GM12891 (cell line): ENCODE measurements at places on chromosomes 2 and 18.

DNA sequence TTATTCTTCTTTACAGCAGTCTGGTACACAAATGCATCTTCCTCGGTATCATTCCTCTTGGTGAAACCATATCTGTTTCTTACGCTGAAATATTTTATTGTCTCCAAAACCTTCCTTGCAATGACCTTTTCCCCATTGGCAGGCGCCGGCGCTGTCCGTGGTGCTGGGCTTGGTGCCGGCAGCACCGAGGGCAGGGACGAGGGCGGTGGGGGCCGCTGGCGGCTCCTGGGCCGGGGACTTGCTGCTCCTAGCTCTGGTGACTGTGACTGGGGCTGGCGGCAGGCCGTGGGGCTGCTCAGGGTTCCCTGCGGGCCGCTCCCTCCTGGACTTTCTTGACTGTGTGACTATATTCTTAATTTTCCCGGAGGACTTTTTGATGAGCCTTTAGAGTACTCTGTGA is 72.5 kb downstream of the GPR39 start:
- DNase-seq, result no peak

- no peak for DNase-seq
These were observed 103.8 kb upstream of the COPS8 start for GRCh38 chr2:236981701-236982485.

DNA sequence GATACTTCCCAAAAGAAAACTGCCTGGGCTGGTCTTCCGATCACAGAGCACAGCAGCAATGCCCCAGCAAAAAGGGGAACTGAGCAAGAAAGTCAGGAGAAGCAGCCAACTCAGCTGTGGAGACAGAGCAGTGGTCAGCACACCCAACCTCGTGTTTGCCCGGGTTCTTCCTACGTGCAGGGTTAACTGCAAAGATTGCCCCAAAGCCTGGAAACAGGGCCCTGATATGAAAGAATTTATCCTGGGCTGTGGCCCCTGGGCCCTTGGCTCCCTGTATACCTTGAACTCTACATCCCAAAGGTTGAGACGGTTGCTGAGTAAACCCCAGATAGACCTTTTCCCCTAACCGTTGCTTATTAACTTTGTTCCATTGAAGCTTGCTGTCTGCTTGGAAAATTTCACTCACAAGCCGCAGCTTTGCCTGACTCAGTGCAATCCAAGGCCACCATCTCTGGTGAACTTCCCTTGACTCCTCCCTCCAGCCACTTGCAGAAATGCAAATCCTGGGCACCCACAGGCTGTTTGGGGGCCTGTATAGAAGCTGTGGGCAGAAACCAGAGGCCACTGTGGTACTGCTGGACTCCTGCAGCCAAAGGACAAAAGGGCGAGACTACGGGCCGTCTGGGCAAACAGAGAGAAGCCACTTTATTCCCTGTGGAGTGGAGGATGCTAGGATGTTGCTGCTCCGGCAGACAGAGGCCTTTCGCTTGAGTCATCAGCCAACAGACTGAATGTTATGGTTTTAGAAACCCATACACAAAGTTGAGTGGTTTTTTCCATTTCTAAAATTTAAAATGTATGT is 18.2 kb downstream of the NRP2 start:
- no peak for DNase-seq

- DNase-seq, result no peak
These were observed 47.6 kb upstream of the GPC1 start for GRCh38 chr2:240387669-240388358.

DNA sequence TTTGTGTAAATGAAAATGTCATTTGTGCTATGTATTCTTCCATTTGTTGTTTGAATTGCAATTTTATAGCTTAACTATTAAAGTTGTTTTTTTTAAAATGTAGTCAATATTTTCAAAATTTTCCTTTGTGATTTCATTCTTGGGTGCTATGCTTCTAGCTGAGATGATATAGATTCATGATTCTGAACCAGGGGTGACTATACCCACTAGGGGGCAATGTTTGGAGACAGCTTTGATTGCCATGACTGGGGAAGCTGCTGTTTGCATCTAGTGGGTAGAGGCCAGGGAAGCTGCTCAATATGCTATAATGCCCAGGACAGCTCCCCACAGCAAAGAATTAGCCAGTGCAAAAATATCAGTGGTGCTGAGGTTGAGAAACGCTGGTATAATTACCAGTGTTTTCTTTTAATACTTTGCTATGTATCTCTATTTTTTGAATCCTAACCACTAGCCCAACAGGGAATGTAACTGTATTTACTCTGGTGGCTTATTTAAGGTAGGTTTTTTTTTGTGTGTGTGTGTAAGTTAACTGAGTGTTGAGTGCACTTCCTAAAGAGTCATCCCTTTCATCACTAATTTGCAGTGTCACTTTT is 99.7 kb downstream of the MEP1B start:
- peak; percentile 22 for DNase-seq

DNA sequence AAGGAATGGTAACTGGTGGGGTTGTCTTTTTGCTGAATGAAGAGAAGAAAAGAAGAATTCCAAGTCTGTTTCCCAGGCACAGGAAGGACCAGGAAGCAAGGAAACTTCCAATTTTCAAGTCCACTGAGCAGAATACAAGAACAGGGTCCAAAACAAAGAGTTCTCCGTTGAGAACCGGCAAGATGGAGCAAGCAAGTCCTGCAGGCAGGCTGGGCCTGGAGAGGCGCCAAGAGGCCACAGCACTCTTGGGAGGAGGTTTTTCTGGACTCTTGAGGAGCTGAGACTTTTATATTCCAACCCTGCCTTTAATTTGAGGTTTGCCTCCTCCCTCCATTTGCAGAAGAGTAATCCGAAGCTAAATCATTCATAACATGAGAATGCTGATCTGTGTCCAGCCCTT is 224.5 kb downstream of the IKZF2 start:
- no peak for DNase-seq

DNA sequence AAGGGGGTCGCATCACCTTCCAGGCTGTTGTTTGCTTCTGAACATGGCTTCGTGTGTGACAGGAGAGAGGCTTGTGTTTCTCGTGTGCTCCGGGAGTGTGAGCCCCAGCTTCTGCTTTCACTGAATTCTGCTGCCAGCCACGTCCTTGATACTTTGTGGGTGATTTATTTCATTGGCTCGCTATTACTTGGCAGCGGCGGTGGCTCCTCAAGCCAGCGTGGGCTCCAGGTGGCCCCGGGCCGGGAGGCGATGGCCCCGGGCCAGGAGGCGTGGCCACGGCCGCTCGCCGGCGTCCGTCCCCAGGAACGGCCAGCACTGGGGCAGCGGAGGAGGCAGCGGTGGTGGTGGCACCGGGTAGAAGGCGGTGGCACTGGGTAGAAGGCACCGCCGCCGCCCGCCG is 63.1 kb downstream of the NAPG start:
- DNase-seq, result no peak

DNA sequence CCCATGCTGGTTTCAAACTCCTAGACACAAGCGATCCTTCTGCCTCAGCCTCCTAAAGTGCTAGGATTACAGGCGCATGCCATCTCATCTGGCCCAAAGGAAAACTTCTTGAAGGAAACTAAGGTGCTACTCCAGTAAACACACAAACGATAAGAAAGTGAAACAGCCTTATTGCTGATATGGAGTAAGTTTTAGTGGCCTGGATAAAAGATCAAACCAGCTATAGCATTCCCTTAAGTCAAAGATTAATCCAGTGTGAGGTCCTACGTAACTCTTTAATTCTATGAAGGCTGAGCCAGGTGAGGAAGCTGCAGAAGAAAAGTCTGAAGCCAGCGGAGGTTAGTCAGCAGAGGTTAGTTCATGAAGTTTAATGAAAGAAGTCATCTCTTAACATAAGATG is 40.8 kb upstream of the POTEE start:
- no peak for DNase-seq

DNA sequence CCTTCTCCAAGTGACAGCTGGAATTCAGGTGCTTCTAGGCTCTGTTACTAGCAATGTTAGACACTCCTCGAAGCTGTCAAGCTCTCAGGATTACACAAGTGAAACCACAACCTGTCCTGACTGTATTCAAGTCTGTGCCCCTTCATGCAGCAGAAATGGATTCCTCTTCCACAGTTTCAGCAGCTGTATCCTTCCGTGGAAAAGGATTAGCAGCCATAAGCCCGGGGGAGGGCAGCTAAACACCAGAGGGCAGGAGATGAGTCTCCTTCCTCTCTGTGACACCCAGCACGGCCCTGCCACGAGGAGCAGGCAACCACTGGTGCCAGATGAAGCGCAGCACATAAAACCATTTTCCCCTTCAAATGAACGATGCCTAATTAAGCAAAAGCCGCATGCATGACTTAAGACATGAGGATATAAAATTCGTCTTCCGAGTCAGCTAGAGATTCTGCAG is 1.2 kb downstream of the ST3GAL5 start:
- peak; percentile 19 for DNase-seq

DNA sequence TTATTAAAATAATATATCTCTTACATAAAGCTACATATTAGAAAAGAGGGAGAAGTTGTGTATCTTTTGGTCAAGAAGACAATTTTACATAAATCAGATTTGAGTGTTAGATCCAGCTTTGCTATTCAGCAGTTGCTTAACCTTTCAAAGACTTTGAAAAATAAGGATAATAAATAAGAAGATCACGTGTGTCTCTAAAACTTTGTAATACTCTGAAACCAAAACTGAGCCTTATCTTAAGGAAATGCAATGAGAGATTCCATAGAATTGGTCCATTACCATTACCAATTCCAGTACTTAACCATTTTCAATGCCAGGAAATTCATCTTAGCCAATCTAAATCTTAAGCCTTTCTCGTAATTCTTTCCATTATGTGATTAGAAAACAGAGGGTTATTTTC is 89.2 kb upstream of the COL5A2 start:
- no peak for DNase-seq

DNA sequence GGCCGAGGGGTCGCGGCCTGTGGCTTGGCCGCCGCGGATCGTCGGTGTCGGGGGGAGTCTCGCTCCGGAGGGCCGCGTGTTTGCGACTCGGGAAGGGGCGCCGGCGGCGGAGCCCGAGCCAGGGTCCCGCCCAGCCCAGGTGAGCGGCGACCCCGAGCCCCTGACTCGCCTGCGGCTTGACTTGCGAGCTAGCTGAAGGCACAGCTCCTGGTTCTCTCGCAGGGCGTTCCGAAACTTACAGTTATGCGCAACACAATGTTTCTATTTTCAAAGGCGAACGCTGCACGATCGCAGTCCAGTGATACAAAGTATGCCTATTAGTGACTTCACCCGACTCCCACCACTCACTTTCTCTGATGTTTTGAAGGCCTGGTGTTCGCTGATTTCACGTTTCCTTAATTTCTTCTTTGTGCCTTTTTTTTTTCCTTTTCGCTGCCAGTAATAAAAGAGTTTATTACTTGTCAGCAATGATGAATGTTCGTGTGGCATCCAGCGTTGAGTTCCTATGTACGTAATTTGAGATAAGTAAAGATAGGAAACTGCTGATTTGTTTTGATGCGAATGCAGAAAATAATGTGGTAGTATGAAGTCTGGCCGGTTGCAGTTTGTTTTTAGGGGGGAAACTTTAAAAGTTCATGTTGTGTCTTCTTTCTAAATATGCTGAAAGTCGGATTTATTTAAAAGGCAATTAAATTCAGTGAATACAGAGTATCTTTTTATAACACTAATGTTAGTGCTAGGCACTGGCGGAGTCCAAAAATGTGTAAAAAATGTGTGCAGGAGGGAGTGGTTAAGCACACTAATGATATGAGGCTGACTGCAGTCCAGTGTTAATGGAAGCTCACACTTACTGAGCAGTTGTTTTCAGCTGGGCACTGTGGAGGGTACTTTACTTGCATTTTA is 706 bp downstream of the UBXN2A start:
- no peak for DNase-seq

GRCh38 chr2:97911206-97911921 is 84.4 kb downstream of the TMEM131 start:
- no peak for DNase-seq

DNA sequence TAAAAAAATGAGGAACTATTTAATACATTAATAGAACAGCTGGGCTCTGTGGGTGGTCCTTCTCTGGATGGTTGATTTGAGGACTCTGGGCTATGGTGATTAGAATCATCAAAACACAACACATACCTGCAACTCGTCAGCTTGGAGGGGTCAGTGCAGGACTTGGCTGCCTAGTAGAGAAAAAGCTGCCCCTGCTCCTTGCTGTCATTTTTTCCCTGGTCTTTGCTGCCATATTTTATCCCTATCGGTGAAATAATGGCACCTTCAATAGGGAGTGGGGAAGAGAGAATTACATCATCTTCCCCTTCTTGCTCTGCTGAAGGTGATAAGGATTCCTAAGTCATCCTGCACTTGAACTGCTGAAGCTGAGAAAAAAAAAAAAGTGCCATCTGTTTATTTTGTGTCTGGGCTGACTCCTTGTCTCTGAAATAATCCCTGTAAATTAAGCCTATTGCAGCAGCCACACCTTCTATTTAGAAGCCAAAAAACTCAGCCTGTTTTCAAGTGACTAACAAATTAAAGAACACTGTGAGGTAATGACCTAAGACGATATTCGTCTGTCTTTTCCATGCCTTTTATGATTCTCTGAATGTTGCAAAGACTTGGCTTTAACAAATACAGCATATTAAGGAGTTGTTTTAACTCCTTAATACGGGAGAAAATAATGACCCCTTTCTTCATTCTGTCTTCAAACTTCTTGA is 89.3 kb downstream of the ACVR1 start:
- no peak for DNase-seq

GRCh38 chr18:6355789-6356589 is 58.7 kb downstream of the L3MBTL4 start:
- no peak for DNase-seq

GRCh38 chr18:34866739-34867138 is 156.6 kb downstream of the DTNA start:
- DNase-seq, result no peak

- no peak for DNase-seq
These were observed 128.5 kb downstream of the CALCRL start for GRCh38 chr2:187319441-187320108.

DNA sequence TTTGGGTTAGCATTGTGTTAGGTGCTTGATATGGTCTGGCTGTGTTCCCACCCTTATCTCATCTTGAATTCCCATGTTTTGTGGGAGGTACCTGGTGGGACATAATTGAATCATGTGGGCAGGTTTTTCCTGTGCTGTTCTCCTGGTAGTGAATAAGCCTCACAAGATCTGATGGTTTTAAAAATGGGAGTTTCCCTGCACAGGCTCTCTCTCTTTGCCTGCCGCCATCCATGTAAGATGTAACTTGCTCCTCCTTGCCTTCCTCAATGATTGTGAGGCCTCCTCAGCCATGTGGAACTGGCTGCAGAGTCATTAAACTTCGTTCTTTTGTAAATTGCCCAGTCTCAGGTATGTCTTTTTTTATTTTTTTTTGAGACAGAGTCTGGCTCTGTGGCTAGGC is 2.8 kb downstream of the MSH2 start:
- DNase-seq, result no peak

GRCh38 chr18:75422341-75422910 is 5.1 kb downstream of the SMIM21 start:
- DNase-seq, result no peak

GRCh38 chr18:33116376-33116775 is 324.1 kb downstream of the CCDC178 start:
- DNase-seq, result no peak

- no peak for DNase-seq
These were observed 127.6 kb downstream of the QPCT start for GRCh38 chr2:37471994-37472393.

DNA sequence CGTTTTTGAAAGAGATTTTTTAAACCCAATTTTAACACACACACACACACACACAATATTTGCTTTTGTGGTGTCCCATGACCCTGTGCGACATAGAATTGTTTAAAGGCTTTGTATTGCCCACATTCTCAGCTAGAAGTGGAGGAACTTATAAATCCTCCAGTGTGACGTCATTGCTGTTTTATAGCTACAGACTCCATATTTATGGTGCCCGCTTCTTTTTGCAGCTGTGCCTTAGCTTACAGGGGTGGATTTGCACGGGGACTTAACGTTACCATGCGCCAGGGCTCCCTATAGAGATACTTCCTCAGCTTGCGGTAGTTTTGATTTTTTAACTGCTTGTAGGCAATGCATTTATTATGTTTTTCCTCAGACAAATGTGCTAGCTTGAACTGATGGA is 101.9 kb upstream of the SMIM21 start:
- no peak for DNase-seq
